ENCODE measurements at places on chromosomes 4 and X. TPM values are rescaled to one million over a fixed set of nuclear protein-coding genes. Genes with fewer than 3 reads are reported as not detected.

TRIM2 gene
- polyA plus RNA-seq: 16.0 TPM

TCEAL6 gene
- polyA plus RNA-seq: not detected

CXCL1 gene
- 1.1 TPM for polyA plus RNA-seq

CLGN gene
- polyA plus RNA-seq: 0.55 TPM

CENPVL2 gene
- not detected for polyA plus RNA-seq

PRDX4 gene
- polyA plus RNA-seq: 194 TPM

Data from IMR-90 (cell line).